ENCODE measurements at places on chromosomes 6 and 20.

DNA sequence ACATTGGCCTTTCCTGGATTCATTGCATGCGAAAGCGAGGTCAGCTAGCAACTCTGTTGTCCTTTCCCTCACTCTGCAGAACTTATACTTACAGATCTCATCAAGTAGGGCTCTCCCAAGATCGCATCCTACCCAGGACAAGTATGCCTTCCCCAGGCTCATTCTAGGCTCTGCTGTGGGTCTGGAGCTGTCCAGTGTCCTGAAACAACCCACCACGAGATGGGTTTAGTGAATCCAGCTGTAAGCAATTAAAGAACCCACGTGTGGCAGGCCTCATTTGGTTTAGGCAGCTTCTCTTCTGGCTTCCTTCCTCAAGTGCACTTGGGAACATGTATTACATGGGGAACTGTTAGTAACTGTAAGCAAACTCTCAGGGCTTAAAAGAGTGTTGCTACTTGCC lies 406.5 kb upstream of the CHD6 start:
- DNase-seq: no peak

GRCh38 chr20:24700166-24700860 lies 230.9 kb downstream of the SYNDIG1 start:
- no peak for DNase-seq

- DNase-seq: no peak
Observed at GRCh38 chr6:36576578-36576977, 17.6 kb upstream of the SRSF3 start.

- DNase-seq: no peak
Observed at GRCh38 chr6:119328254-119328653, 21.3 kb downstream of the MAN1A1 start.

DNA sequence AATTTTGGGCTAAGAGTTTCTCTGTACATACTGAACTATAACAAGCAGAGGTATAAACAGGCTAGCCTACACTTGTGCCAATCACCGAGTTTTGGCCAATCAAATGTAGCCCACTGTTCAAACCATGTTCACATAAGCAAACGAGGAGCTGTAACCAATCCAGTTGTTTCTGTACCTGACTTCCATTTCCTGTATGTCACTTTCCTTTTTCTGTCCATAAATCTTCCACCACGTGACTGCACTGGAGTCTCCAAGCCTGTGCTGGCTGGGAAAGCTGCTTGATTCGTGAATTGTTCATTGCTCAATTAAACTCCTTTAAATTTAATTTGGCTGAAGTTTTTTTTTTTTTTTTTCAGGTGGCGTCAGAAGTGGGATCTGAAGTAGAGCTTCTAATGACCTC lies 332.9 kb downstream of the RNF144B start:
- DNase-seq: no peak

- no peak for DNase-seq
Observed at GRCh38 chr6:150410906-150411305, 42.1 kb downstream of the IYD start.

GRCh38 chr20:37288091-37288490 lies 1.4 kb upstream of the MANBAL start:
- DNase-seq: no peak

GRCh38 chr6:143394389-143394788 lies 56.1 kb downstream of the ADAT2 start:
- no peak for DNase-seq

GRCh38 chr6:170137911-170138910 lies 152.7 kb downstream of the DLL1 start:
- DNase-seq: no peak

- peak; percentile 44 for DNase-seq
Observed at GRCh38 chr6:132483779-132484679, 28.9 kb downstream of the STX7 start.

GRCh38 chr20:37335642-37336368 lies 10.1 kb upstream of the SRC start:
- no peak for DNase-seq

DNA sequence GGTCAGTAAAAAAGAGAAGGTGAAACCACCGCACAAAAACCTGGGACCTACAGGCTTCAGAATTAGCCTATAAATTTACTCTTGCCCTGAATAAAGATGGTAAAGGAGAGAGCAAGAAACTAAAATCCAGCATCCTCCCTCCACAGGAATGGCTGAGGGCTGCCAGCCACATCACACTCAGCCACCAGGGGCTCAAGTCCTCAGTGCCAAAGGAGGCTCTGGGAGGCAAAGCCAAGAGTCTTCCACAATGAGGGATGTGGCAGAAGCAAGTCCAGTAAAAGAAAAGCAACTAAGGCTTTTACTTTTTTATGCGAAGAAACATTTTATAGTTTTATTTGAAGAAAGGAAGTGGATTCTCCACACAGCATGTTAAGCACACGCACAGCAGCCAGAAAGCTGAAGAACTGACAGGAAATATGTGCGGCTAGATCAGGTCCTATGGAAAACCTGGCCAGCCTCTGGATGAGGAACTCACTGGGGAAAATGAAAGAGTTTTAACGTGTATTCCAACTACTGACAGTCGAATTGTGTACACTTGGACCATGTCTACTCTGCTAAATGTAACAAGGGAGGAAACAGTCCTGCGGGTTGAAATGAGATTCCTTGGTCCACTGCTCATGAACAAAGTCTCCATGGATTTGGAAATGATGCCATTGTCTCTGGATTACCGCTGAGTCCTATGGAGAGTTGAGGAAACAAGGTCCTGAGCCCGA lies 219.4 kb upstream of the SSTR4 start:
- DNase-seq: no peak

GRCh38 chr6:47743744-47744143 lies 38.1 kb upstream of the OPN5 start:
- no peak for DNase-seq

DNA sequence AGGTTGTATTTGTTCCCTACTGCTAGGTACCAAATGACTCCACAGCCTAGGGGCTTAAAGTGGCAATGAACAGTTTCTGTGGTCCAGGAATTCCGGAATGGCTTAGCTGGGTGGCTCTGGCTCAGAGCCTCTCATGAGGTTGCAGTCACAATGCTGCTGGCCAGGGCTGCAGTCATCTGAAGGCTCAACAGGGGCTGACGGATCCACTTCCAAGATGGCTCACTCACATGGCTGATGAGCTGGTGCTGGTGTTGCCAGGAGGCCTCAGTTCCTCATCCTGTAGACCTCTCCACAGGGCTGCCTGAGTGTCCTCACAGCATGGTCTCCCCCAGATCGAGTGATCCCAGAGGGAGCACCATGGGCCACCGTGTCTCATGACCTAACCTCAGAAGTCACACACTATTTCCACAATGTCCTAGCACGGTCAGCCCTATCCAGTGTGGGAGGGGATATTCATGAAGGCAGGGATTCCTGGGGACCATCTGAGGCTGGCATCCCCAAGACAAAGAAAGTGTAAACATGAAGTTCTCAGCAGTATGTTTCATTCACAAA lies 19.0 kb upstream of the BPI start:
- no peak for DNase-seq

DNA sequence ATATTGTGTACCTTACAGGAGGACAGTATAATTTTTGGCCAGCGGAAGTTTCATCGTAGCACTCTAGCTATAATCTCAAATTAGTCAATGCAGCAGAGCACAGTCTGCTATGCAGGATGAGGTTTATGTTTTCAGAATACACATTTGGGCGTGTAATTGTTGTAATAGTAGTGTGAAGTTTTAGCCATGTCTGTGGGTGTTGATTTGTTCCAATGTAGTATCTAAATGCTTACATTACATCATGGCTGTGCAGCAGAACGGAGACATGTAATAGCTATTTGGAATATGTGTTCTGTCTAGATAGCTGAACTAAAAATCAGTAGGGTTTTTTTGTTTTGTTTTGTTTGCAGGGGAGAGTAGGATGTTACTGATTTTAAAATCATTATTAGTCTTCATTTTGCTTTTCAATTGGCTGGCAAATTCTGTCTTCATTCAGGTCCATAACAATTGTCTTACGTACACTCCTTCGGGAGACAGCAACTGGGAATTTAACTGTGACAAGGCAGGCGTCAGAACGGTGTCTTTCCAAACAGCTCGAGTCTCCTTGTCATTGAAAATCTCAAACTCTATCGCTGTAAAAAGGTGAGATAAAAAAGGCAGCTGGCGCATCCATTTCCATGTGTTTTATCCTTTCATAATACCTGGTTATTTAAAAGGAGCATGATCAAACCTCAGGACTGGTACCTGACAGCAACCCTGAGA lies 65.1 kb upstream of the CDH4 start:
- no peak for DNase-seq

DNA sequence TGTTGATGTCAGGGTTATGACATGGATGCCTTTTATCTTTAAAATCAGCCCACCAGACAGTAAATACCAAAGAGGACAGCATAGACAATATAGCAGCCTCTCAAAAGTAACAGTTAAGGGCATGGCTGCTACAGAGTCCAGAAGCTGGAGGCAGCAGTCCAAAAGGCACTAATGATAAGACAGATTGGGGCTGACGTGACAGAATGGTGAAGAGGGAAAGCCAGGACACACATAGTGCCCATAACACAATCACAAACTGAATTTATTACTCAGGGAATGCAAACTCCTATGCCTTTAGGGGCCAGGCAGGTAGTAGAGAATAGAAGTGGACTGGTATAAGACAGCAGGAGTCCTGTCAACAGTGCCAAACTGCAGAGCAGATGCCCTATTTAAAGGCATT lies 40.7 kb downstream of the TP53INP2 start:
- no peak for DNase-seq

DNA sequence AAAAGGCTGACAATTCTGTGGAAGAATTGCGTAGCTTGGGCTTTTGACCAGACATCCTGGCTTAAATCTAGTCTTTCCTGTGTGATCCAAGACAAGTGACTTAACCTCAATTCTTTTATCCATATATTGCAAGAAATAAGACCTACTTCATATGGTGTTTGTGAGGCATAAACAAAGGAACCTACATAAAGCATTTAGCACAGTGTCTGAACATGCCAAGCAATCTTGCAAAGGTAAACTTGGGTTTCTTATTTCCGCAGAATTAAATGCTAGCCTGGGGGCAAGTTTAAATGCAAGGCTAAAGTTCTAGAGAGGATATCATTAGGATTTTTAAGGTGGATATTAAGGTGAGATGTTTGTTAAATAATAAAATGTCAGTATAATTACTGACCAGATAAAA lies 47.9 kb downstream of the HDDC2 start:
- no peak for DNase-seq

DNA sequence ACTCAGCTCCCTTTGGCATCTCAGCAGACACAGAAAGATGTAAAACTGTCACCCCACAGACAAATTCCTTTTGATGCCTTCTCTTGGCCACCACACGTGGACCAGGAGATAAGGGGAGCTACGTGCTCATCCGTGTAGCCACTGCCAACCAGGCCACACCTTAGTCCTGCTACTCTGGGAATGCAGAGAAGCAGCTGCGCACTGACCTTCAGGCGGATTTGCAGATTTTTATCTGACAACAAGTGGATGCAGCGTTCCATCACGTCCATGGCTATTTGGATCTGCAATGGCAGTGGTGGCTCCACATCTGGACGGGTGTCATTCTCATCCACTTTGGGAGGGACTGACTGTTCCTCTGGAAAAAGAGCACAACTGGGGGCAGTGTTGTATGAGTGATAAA lies 30.8 kb downstream of the TTI1 start:
- no peak for DNase-seq

DNA sequence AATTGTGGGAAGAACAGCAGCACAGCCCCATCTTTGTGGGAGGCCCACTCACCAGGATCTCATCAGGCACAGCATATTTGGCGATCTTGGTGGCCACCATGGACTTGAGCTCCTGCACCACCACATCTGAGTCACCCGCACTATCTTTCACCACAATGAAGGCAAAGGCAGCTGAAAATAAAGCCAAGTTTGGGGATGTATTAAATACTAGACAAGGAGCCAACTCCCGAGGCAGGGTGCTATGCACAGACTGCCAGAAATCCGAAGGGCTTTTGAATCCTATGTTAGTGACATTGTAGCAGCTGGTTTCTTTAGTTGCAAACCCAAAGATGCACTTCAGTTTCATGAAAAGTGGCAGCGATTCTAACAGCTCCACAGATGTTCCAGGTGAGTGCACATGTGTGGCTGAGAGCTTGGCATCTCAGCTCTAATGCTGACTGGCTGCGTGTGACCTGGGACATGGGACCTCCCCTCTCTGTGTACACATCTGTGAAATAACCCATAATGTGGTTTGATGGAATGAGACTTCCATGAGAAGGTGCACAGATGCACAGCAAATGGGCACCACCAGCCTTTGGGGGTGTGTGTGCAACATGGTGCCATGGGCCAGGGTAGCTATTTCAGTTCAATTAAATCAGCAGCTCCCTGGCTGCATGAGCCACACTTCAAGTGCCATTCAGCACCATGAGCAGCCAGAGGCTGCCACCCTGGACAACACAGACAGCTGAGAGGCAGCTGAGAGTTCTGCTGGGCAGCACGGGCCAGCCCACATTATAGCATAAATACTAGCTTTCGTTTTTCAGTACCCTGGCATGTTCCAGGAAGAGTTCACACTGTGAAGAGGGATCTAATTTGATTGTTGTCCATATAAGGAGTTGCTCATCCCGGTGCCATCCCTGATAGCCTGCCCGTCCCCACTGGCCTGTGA lies 16.9 kb upstream of the APMAP start:
- no peak for DNase-seq

GRCh38 chr6:163263196-163263595 lies 151.3 kb upstream of the QKI start:
- DNase-seq: no peak

GRCh38 chr6:408599-409102 lies 17.1 kb downstream of the IRF4 start:
- peak; percentile 22 for DNase-seq

DNA sequence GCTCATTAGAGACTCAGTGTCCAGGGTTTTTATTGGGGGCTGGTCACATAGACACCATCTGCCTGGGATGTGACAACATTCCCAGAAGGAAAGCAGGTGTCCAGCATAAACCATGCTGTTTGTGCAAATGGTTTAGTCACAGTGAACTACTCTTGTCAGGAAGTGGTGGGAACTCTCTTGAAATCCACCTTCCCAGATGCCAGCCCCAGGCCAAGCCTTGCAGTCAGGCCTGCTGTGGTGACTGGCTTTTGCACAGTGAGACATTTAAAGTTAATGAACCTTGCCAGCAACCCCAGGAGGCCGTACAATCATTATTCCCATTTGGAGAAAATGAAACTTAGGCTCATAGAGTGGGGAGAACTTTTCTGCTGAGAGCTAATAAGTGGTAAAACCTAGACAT lies 242.5 kb upstream of the KCNG1 start:
- no peak for DNase-seq

DNA sequence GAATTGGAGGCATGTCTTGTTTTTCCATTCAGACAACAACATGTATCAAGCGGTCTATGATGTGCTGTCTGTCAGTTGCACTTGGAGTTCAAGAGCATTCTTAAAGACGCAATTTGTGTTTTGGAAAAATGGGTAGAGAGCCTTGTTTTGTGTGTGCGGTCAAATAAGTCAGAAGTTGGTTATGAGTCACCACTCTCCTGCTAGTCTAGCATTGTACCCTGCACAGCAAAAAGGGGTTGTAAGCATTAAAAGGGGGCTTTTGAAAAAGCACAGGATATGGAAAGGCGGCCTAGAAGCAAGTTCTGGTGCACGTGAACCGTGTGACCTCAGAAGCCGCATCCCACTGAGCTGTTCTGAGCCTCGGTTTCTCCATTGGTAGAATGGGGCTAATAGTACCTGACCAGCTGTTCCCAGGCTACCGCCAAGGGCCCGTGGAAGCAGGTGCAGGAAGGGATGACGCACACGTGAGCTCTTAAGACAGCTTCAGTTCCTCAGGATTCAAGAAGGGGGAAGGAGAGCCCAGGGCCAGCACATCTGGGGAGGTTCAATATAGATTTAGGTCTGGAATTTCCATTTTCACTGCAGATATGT lies 61.6 kb upstream of the SNX9 start:
- DNase-seq: no peak

GRCh38 chr6:372336-372911 lies 19.1 kb upstream of the IRF4 start:
- DNase-seq: no peak

- DNase-seq: no peak
Observed at GRCh38 chr20:50528804-50529351, 18.7 kb downstream of the PTPN1 start.
